ENCODE measurements at places on chromosomes 5 and 9.

GRCh38 chr9:105658351-105658750, 3.9 kb upstream of the TAL2 start:
- no peak for DNase-seq

DNA sequence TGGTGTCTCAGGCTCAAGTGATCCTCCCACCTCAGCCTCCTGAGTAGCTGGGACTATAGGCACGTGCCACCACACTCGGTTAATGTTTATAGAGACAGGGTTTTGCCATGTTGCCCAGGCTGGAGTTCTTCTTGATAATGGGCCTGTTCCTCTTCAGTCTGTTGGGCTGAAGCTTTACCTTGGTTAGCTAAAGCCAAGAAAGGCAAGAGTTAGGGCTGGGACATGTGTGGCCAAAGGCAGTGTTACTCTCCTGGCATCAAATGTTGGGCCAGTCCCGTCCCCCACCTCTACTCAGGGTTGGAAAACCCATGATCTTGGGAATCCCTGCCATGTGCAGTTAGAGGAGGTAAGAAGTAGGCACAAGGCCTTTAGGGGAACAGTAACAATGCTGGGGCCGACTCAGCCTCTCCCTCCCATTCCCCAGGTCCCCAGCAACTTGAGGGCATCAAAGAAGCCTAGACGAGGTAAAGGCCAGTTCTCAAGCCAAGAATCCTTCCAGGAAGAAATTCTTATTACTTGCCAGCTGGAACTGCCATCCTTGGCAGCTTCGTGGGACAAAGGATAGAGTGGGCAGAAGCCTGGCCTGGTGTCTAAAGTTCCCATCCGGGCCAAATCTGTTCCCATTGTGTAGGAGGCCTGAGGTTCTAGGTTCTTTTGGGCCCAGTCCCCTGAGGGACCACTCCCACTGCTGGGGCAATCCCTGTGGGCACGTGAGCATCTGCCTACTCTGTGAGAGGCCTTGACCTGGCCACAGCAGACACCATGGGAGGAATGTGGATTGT, 4.5 kb downstream of the EGR1 start:
- no peak for DNase-seq

DNA sequence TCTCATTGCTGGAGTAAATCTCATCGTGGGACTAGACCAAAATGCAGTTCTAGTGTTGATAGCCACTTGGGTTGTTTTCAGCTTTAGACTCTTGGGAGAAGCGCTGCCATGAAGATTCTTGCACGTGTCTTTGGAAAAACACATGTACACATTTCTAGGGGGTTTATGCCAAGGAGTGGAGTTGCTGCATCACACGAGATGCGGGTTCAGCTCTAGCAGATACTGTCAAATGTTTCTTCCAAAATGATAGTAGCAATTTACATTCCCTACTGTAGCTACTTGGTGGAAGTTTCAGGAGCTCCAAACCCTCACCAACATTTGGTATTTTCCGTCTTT, 52.3 kb upstream of the CPLX2 start:
- DNase-seq: no peak

GRCh38 chr5:79284846-79285245, 48.9 kb downstream of the JMY start:
- no peak for DNase-seq

DNA sequence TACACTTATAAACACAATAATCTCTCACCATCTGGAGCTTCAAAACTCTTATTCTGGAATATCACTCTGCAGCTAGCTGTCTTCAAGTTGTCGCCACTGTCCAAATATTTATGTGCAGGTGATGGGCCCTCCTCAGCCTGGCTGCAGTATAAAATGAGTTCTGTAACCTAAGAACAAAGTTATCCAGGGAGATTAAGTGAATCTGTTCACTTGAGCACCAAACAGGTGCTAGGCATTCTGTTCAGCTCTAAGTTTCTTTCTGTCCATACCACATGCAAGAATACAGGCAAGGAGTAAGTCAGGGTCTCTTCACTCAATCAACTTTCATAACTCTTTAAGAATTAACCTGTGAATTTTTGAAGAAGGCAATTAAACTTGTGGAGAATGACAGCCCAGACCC, 344.1 kb downstream of the PLK2 start:
- DNase-seq: no peak

DNA sequence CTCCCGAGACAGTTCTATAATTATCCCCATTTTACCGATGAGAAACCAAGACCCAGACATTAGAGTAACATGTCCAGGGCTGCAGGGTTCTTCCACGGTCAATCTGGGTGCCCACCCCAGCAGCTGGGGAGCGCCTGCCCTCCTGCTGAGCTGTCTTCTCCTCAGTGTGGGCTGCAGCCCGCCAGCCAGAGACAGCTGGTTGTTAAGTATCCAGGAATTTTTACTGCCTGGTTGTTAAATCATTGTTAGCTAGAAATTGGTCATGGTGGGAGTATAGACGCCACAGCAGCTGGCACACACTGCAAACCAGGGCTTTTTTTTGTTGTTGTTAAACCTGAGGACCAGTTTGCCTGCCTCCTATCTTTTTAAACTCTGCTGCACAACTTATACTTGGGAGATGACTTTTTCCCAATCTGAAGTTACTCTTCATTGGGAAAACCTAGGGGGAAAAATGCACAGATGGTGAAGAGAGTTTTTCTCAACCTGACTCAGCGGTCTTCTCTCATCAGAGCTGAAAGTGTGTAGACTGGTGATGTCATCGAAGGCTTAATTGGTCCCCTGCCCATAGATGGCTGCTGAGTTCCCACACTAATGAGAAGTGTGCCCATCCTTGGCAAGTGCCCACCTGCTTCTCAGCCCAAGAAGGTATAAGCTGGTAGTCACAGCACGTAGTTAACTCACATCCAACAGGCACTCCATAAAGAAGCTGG, 208.6 kb downstream of the DRD1 start:
- no peak for DNase-seq

- no peak for DNase-seq
Measured at GRCh38 chr5:61290791-61291210, 41.3 kb upstream of the ZSWIM6 start.

- DNase-seq: no peak
Measured at GRCh38 chr5:34735491-34736426, 79.6 kb downstream of the RAI14 start.

GRCh38 chr5:57302164-57302563, 128.3 kb downstream of the GPBP1 start:
- DNase-seq: no peak

- DNase-seq: no peak
Measured at GRCh38 chr5:10518347-10518746, 45.5 kb upstream of the ANKRD33B start.

GRCh38 chr5:151451626-151452520, 4.5 kb downstream of the SLC36A1 start:
- no peak for DNase-seq

DNA sequence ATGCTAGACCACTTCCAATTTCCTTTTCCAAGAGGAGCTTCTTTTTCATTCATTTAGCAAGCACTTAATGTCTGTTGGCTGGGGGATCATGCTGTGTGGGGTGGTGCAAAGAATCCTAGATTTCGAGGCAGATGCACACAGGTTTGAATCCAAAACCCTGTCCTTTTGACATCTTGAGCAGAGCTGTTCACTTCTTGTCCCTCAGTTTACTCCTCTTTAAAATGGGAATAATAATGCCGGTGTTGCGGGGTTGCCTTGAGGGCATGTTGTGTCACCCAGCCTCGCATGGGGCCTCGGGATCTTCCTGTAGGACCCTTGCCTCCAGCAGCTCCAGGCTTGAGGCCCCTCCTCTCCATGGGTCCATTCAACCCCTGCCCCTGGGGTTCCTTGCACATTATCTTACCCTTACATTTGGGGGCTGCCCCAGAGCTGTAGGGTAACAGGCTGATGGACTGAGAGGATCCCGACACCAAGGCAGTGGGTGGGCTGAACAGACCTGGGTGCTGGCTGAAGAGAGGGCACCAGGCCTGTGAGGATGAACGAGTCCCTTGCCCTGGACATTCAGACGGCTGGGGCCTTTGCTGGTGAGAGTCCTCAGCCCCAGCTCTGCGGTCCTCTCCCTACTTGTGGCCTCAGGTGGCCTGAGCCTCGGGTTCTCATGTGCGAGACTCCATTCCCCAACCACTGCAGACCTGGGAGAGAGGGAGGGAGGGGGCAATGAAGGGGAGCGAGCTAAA, 145.8 kb downstream of the BARX1 start:
- DNase-seq: no peak

- no peak for DNase-seq
Measured at GRCh38 chr5:135458921-135459331, 6.8 kb upstream of the TIFAB start.

DNA sequence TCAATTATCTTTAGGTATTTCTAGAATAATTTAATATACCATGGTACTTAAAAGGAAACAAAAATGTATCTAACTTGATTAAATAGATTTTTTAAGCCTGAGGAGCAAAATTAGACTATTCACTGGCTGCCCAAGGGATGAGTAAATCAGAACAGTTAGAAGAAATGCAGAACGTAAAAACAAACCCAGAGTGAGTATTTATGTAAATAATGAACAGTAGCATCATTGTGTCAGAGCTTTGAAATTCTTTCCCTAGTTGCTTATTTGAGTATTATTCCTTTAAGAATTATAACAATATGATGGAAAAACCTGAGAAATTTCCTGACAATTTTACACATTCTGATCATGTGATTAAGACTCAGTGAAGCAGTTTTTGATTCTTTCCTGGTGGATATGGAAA, 200.9 kb downstream of the GDNF start:
- DNase-seq: no peak

DNA sequence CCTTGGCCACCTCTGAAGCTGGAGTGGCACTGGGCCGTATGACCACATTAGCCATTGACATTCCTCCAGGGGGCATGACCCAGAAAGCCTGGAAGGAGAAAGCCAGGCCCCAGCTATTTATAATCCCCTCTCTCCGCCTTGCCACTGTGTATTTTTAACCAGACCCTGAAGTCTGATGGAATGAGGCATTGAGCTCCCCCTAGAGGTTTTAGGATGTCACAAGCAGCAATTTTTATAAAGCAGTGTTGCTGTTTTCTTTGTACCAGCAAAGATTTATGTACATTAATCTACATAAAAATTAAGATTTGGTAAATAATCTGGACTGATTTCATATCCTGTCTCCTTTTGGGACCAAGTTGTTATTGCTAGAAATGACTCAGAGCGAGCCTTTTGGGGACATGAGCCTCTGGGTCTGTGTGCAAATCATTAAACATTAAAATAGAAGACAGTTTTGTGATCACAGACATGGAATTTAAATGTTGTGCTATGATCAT, 127.1 kb downstream of the TRIO start:
- no peak for DNase-seq

DNA sequence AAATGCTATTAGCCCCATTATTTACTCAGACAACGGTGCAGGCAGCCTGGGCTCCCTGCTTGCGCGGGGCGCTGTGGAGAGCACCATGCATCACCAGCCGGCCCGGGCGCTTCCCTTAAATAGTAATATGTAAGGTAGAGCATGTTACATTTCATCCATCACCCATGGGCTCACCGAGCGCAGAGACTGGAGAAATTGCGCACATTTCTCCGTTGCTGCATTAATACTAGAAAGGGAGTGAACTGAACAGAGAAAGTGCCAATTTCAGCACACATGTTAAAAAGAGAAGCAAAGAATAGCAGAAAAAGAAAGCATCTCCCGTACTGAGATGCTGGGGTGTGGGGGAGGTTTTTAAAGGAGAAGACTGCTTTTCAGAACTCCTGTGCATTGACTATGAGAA, 400.3 kb downstream of the ZSWIM6 start:
- DNase-seq: no peak

- DNase-seq: no peak
Measured at GRCh38 chr5:123645024-123645603, 133.1 kb downstream of the CSNK1G3 start.

GRCh38 chr5:179805529-179806249, 977 bp downstream of the MGAT4B start:
- peak; percentile 74 for DNase-seq

- no peak for DNase-seq
Measured at GRCh38 chr5:5419291-5420210, 2.9 kb upstream of the ICE1 start.

DNA sequence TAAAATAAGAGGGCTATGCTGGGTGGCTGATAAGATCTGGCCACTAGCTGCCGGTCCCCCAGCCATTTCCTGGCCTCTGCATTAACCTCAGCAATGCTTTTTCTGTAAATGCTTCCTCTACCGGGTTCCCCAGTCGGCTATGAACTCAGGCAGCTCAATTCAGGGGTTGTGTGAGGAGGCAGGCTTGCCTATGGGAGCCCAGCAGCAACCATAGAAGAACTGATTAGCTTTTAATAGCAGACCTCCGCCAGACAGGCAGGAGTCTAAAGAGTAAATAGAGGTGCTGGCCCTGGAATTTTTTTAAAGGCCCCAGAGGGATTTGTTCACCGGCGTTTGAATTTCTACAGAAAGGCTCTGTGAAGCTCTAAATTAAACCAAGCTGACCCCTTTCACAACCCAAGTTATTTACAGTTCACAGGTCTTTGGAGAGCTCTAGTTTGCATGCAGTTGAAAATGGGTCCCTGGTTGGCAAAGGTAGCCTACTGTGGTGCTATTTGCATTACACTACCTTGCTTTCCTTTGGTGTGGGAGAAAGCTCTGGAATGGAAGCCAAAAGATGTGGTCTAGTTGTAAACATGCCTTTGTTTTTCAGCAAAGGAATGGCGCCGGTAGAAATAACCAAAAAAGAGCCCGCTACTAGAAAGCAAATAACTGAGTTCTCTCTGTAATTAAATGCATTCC, 289.7 kb upstream of the SEMA6A start:
- no peak for DNase-seq

DNA sequence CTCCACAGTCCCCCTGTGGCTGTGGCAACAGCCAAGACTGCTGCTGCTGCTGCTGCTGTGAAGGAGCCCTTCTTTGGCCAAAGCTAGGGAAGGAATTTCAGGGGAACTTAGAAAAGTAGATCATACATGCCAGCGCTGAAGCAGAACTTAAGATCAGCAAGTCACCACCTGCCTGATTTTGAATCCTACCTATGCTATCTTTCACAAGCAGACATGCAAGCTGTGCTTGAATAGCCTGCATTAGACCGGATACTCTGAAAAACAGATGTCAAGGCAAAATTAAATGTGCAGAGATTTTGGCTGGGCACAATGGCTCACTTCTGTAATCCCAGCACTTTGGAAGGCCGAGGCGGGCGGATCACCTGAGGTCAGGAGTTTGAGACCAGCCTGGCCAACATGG, 99.3 kb upstream of the ZNF366 start:
- DNase-seq: no peak

DNA sequence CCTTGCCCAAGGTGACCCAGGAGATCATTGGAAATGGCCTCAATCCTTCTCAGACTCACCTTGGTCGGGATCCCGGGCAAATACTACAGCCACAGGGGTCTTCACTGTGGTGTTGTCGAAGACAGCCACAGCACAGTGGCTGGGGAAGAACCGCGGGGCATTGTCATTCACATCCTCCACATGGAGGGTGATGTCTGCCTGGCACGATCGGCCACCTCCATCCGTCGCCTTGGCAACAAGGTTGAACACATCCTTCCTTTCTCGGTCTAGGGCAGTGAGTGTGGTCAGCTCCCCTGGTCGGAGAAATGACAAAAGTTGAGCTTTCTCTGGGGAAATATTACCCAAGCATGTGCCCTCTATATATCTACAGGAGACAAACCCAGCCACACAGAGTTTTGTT, 56.8 kb downstream of the FAT2 start:
- no peak for DNase-seq

GRCh38 chr9:134915046-134915985, 2.4 kb downstream of the FCN1 start:
- DNase-seq: no peak
